ENCODE measurements at places on chromosomes 1 and 21.
A peak's percentile ranks its signal among the peaks of the same experiment; 100 is the strongest.

- DNase-seq: peak; percentile 99
Observed at GRCh38 chr21:35256468-35256988, 207.4 kb upstream of the RUNX1 start.

- DNase-seq: no peak
Observed at GRCh38 chr1:46218443-46218842, 15.3 kb downstream of the LURAP1 start.

DNA sequence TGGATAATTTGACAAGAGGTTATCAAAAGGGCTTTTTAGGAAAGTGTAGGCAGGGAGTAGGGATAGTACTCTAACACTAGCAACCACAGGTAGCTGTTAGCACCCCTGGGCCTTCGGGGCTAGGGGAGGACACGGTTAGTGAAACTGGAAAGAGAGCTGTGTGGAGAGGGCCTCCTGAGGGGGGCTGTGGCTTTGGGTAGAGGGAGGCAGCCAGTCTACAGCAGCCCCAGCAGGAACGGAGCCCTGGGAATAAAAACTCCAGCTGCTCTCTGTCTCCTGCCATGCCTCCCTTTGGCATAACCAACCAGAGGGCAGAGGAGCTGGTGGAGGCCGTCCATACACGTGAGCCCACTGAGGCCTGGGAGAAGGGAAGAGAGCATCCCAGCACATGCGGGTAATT is 223.2 kb downstream of the FOXD2 start:
- DNase-seq: no peak

GRCh38 chr1:65772607-65773006 is 20.1 kb upstream of the PDE4B start:
- DNase-seq: no peak

DNA sequence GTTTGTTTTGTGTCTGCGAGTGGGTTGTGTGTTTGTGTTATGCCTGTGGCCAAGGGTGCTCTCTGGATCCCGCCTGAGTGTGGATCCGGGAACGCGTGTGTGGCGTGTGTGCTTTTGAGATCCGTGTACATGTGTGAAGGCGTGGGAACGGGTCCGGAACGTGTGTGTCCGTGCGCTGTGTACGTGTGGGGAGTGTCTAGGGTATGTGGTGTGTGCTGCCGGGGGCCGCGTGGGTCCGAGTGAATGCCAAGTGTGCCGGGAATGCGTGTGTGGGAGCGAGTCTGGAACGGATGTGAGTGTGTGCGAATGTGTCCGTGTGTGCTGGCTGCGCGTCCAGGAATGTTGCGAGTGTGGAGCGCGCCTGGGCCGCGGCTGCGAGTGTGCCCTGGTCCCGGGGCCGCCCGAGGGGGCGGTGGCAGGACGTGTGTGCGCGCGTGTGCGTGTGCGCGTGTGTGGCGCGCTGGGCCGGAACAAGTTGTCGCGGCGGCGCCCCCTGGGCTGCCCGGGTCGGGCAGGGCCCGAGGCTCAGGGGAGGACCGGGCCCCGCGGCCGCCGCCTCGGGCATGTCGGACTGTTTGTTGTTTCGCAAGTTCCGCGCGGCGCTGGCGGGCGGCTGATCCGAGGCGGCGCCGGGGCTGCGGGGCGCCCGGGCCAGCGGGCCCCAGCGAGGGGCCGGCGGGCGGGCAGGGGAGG is 953 bp downstream of the PTPRU start:
- peak; percentile 73 for DNase-seq

DNA sequence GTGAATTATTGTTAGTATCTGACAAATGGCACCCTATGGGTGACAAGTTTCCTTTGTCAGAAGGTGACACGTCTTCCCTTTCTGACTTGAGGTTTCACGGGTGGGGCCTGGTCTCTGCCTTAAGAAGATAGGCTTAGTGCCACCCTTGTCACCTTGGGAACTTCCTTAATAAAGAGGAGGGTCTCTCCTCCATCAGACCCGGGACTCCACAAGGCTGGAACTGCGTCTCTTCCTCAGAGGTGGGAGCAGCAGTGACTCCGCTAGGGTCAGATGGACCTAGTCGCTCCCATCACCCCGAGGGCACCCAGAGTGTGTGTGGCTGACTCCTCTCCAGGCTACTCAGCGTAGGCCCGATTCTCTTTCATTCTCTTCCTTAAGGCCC is 774 bp upstream of the WDTC1 start:
- DNase-seq: no peak
